ENCODE measurements at places on chromosomes 6 and 20.

DNA sequence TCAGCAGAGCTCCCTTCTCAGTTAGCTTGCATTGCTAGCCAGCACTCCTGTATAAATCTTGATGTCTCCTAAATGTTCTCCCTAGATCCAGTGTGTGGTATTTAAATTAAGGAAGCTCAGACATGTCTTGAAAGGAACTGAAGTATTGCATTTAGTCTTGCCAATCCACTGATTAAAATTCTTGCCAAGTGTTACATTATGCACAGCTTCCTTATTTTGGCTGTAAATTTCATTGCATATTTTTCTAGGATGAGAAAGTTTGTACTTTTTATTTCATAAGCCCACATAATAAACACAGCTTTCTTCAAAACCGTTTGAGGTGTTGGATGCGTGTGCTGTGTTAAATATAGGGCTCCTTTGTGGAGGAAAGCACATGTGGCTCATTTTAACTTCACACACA is 329.8 kb upstream of the FLRT3 start:
- no peak for DNase-seq

DNA sequence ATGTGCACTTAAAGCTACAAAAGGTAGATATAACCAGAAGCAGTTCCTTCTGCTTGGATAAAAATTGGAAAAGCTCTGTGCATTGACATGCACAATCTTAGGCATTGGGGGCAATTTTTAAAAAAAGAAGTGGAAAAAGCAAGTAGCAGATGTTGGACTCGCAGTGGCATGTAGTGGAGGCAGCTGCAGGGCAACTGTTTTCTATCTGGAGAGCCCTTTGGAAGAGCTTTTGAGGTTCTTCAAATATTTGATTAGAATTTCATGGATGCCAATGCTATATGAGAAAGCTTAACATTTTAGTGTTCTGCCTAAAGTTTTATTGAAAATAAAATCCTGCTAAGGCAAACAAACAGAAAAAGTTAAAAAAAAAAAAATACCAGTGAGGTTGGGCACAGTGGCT is 388.3 kb upstream of the RNF217 start:
- DNase-seq = no peak

- DNase-seq = peak; percentile 82
These were observed 22.6 kb upstream of the RIN2 start for GRCh38 chr20:19735446-19735845.

GRCh38 chr6:12009180-12009685 is 2.9 kb upstream of the HIVEP1 start:
- DNase-seq = no peak

GRCh38 chr6:71333697-71334096 is 45.1 kb downstream of the OGFRL1 start:
- DNase-seq = peak; percentile 76

DNA sequence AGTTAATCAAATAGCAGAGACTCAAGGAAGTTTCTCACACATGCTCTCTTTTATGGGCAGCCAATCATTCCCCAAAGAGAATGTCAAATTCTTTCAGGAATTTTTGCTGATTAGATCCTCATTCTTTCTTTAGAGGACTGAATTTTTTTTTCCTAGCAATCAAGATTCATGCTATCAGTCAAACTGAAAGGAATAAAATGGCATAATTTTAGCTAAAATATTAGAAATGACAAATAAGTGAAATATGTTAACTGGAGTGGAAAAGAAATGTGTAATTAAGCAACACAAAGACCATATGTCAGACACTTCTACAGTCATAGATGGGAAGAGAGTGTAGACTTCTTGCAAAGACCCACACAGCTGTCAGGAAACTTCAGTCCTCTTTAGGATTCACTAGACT is 242.3 kb upstream of the RNF217 start:
- DNase-seq = no peak

DNA sequence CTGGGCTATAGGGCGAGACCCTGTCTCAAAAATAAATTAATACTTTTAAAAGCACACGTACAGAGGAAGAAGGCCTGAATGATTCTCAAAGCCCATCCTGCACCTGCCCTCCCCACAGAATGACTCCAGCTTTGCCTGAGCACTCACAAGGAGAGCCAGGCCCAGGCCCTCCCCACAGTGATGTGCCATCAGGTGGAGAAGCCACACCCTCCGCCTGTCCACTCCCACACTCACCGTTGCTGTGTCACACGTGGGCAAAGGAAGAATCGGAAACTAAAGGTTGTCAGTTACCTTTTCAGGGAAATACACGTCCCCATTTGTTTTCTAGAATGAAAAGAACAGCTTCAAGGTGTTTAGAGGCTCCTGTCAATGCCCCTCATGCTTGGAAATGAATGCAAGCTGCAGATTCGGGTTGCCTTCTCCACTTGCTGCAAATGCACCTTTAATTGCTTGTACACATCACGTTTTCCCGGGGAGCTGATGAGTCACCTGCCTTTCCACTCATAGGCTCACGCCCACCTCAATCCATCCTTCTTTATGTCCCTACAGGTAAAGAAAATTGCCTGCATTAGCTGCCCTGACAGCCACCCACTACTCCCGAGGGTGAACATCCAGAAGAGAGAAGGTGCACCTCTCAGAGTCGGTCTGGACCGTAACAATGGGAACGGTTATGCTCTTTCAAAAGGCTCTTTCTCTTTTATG is 45.5 kb upstream of the AFDN start:
- no peak for DNase-seq

DNA sequence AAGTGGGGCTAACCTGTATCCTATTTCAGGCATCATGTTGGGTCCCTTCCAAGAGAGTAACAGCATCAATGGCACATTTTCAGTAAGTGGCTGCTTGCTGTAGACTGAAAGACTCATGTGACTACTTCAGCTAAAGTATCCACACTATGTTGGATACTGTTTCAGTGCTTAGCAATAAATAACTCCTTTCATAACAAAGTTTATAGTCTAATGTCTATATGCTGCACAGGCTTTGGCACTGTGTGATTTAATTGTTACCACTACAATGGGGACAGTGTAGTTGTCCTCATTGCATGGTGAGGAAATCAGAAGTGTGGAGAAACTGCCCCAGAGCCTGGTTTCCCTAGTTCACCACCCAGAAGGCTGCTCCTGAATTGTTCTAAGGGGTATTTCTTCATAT is 318.0 kb upstream of the PTCHD4 start:
- DNase-seq = no peak

GRCh38 chr6:31070711-31071197 is 41.6 kb downstream of the C6orf15 start:
- peak; percentile 53 for DNase-seq

DNA sequence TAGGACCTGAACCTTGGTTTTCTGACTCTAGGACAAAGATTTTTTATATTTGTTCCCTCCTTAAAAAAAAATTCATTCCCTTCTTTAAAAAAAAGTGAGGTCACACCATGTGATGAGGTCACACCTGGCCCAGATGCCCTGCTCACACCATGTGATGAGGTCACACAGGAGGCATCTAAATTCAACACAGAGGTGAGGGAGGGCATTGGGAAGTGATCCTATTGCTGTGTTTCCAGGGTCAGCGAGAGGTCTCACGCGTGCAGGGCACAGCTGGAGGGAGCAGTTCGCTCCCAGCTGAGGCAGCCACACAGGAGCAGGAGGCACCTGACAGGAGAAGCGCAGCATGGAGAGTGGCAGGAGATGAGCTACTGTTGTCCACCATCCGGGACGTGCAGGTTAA is 92.5 kb downstream of the SLC22A23 start:
- DNase-seq = no peak

GRCh38 chr20:13461849-13462458 is 176.8 kb downstream of the TASP1 start:
- DNase-seq = no peak

- no peak for DNase-seq
These were observed 184.0 kb downstream of the CDC5L start for GRCh38 chr6:44571510-44571909.

- no peak for DNase-seq
These were observed 63.3 kb downstream of the SASH1 start for GRCh38 chr6:148405894-148406293.

- DNase-seq = no peak
These were observed 116.2 kb downstream of the ISM1 start for GRCh38 chr20:13337090-13337784.

DNA sequence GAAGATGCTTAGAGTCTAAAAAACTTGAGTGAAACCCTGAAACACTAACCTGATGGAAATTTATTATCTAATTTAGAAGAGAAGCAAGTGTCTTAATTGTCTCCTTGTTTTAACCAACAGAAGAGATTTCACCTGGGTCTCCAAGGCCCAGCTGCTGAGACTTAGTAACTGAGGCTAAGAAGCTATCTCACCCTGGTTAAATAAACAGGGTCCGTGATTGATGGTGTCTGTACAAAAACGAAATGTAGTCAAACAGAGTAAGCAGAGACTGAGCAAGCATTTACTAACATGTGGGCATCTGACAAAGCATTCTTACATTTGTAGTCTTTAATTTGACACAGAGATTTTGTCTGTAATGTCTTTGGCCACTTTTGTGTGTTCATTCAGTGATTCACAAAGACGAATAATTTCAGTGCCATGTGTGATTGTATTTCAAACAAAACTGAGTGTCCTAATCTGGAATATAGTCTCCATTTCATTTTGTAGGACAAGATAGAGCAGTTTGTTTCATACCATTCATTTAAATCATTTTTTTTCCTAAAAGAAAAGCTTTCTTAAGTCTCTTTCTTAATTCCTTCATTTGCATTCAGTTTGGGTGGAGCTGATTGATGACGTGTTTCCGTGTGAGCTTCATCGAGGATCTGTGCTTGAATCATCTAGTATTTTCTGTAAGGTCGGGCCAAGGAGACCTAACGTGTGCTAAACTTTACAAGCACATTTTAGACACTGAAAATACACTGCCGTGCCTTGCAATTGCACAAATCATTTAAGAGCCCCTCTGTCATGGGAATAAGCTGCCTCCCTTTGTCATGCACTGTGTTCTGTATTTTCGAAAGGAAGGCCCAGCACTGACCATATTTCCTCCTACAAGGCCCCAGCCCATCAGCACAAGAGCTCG is 170.6 kb upstream of the QKI start:
- DNase-seq = no peak

DNA sequence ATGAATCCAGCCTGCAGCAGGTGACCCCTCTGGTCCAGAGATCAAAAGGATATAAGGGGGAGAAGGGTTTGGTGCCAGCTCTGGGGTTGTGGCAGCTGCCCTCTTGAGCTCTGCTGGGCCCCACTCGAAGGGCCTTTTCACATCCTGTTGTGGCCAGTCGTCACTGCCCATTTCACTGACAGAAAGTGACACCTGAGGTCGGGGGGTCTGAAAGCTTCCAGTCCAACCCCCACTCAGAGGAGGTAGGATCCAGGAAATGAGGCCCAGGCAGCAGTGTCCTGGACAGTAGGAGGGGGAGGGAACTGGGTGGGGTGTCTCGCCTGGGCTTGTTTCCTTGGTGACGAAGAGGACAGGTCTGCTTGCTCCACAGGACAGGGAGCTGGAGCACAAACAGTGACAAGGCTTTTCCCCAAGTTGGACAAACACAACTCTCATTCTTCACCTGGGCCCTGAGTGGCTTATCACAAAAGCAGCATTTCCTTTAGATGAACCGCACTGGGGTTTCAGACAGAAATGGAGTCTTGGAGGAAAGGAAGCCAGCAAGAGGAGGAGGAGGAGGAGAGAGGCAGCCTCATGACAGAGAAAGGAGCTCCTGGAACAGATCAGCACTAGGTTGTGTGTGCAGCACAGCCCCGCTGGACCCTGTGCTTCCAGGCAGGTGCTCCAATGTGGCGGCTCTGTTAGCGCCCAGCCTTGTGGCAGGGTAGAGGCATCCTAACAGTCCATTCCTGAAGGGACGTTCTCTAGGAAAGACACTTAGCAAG is 11.0 kb downstream of the FRS3 start:
- no peak for DNase-seq

GRCh38 chr20:7935027-7935551 is 5.2 kb downstream of the HAO1 start:
- no peak for DNase-seq

DNA sequence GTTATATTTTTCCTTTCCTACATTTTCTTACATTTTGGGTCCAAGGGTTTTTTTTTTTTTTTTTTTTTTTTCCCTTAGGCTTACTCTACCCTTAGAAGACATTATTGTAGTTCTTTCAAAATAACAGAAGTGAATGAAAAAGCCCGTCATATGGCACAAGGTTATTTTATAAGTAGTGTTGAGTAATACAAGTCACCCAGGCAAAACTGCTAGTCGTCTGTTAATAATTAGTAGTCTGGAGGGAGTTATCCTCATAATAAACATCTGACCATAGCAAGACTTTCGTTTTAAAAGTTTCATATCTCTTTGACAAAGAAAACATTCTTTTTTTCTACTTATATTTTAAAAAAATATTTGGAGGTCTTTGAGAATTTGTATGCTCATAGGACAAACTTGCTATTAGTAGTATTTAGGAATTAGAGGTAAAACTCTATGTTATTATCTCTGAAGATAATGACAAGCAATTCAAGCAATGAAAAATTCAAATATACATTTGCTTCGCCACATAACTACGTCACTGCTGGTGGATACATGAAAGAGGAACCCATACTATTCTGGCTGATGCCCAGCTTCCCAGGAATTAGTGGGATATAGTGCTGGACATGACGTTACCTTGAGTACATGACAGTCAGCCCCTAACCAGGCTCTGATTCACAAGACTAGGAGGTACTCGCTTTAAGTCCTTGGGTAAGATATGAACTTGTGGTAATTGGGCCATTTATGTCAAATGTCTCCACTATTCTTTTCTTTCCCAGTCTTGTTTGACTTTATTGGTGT is 532.8 kb downstream of the GRIK2 start:
- DNase-seq = no peak

DNA sequence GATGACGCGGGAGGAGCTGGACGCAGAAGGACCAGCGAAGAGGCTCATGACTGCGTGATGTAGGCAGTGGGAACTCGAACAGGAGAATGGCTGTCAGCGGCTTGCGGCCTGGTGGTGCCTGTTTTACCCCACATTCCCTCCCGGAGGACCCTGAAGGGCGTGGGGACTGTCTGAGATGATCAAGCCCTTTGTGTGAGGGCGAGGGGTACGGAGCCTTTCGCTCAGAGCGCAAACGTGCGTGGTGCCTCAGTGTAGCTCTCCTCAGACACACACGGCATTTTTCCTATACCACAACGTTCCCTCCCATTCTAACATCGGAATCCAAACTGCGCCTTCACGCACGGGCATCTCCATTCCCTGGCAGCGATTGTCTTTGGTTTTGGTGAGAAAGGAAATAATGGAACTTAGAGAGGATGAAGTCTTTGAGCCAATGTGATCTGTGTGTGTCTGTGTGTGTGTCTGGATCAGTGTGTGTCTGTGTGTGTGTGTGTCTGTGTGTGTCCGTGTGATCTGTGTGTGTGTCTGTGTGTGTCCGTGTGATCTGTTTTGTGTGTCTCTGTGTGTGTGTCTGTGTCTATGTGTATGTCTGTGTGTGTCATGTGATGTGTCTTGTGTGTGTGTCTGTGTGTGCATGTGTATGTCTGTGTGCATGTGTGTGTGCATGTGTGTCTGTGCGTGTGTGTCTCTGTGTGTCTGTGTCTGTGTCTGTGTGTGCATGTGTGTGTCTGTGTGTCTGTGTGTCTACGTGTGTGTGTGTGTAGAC is 5.3 kb downstream of the PTK6 start:
- DNase-seq = no peak

- DNase-seq = peak; percentile 5
These were observed 49.6 kb upstream of the SNAP91 start for GRCh38 chr6:83758533-83758932.

GRCh38 chr6:13504611-13505344 is 17.4 kb upstream of the GFOD1 start:
- no peak for DNase-seq

GRCh38 chr20:63163171-63163570 is 52.8 kb downstream of the YTHDF1 start:
- DNase-seq = no peak

- peak; percentile 31 for DNase-seq
These were observed 129.3 kb upstream of the UST start for GRCh38 chr6:148617530-148617929.

- DNase-seq = no peak
These were observed 140.8 kb downstream of the ZFAND3 start for GRCh38 chr6:37960139-37960935.

GRCh38 chr20:22700367-22700766 is 116.0 kb upstream of the FOXA2 start:
- no peak for DNase-seq

All from HS-5 (cell line).